ENCODE measurements at places on chromosomes 1 and 21.
A peak's percentile ranks its signal among the peaks of the same experiment; 100 is the strongest.

DNA sequence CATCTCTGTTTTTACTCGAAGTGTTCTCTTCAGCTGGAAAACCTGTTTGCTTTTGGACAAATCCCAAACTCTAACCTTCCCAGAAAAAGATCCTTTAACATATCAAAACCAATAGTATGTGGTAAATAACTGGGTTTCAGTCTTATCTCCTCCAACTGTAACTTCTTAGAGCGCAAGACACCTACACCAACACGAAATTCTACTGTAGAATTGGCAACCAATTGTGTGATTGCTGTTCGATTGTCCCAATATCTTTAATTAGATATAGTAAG, 5.8 kb upstream of the MPZL1 start:
- peak; percentile 41 for DNase-seq

GRCh38 chr1:229066591-229066990, 204.3 kb upstream of the RAB4A start:
- no peak for DNase-seq

GRCh38 chr1:106798991-106799390, 257.5 kb upstream of the PRMT6 start:
- DNase-seq, result no peak

DNA sequence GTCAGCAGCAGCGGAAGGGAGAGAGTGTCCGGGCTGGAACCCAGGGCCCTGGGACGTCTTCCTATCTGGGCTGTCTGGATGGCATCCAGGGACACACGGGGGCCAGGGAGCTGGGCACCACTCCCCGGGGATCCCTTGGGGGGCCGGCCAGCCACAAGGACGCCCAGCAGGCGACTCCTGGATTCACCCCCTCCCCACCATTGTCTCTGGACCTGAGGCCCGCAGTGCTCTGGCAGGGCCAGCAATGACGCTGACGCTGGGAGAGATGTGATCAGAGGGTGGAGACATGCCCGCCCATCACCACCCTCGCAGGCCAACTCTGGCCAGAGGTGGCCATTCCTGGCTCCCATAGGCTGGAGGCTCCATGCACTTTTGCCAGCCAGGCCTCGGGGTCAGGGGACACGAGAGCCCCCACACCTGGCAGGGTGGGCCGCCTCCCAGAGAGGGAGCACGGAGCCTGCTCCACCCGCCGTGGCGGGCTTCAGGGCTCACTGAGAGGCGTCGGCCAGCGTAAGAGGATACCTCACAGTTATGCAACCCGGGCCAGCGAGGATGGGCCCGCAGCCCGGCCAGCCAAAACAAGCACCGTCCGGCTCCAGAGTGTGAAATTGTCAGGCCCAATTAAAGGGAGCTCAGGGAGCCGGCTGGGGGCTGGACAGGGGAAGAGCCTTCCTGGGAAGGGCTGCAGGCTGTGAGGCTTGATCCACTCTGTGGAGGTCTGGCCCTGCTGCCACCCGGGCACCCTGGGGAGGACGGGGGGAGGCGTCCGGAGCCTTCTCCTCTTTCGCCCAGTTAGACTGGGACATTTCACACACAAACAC, 10.3 kb downstream of the ACTRT2 start:
- DNase-seq, result no peak

DNA sequence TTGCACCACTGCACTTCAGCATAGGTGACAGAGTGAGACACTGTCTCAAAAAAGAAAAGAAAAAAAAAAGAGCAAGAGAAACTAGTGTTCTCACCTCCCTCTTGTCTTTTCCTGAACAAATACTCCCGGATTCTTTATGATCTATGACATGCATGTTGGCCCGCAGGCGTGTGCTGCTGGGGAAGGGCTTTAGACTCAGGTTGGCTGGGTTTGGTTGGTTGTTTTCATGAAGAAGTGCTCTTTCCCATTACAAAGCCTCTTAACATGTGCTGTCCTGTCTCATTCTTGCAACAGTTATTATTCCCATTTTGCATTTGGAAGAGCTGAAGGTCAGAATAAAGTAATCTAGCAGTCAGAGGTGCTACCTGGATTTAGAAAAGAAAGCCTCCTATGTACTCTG, 79.5 kb downstream of the TRABD2B start:
- no peak for DNase-seq

GRCh38 chr1:93447481-93448291, at the start of gene FNBP1L:
Gene FNBP1L (plus strand): TSS chr1:93448118. CDS start chr1:93448282, 164 bp downstream.
- peak; percentile 83 for DNase-seq

GRCh38 chr1:3336641-3337630, 117.5 kb upstream of the ARHGEF16 start:
- no peak for DNase-seq

DNA sequence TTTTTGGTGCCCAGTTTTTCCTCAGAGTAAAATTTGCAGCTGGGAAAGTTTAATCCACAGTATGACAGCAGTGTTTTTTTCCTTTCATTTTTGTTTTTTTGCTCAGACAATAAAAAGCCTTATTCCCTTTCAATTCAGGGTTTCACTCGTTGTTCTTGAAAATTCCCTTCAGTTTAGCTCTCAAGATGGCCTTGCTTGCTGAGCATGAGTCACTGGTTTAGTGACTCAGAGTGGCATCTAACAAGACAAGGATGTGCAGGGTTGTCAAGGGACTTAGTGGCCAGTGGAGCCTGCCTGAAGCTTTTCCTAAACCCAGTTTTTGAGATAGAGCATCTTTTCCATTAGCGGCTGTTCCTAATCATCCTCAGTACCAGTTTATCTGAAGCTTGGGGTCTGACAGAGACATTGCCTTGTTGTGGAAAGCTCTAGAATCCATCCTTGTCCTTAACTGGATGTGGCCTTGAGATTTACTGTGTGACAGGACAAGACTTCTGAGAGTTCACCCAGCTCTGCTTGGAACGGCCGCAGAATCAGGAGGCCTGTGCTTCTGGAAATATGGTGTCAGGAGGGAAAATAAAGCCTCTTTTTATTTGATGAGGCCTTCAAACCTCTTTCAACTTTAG, 48.4 kb upstream of the DNAJC6 start:
- no peak for DNase-seq

- DNase-seq, result no peak
These were observed 4.5 kb upstream of the DHRS3 start for GRCh38 chr1:12622506-12622905.

DNA sequence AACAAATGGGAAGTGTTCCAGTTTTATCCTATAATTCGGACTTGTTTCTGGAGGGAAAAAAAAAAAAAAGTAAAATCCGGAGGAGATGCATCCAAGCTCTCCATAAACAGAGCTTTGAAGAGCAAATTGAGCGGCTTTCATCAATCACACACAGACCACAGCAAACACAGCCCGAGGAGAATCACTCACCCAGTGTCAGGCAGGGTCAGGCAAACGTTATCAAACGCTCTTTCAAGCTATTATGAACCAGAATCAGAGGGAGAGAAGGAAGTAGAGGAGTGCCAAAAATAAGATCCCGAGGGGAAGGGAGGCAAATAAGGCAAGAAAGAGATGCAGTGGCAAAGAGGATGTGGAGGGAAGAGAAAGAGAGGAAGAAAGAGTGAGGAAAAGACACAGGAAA, 188.3 kb upstream of the CAMK1G start:
- DNase-seq, result no peak

Data from muscle of arm (tissue), 14 donors.